ENCODE measurements at places on chromosomes 1 and 21.

GRCh38 chr1:10835822-10836421, 39.5 kb upstream of the CASZ1 start:
- DNase-seq = peak; percentile 76

GRCh38 chr1:64875101-64875500, 91.2 kb downstream of the JAK1 start:
- DNase-seq = no peak

- no peak for DNase-seq
These were observed 206.3 kb downstream of the PDE4B start for GRCh38 chr1:65998763-65999583.

- no peak for DNase-seq
These were observed 199.4 kb upstream of the CAMK1G start for GRCh38 chr1:209383907-209384709.

GRCh38 chr1:240136402-240136801, 44.7 kb downstream of the FMN2 start:
- DNase-seq = no peak

DNA sequence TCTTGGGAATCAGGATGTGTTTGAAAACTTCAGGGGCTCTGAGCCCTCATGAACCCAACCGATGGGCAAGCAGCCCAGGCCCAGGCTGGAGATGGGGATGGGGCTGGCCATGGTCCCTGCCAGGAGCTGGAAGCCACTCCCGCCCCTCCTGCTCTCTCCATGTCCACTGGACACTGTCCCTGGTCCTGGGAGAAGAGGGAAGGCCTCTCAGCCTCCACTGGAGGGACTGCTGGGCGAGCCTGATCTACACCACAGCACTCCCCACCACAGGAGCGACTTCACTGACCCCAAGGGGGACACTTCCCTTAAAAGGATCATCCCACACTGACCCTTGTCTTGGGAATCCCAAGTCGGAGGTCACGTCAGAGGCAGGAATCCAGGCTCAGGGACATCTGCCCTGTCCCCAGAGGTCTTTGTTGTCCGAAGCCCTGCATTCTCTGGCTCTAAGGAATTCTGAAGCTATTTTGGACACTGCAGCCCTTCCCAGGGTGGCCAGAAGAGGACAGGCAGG, 16.9 kb upstream of the COL18A1 start:
- DNase-seq = peak; percentile 56

DNA sequence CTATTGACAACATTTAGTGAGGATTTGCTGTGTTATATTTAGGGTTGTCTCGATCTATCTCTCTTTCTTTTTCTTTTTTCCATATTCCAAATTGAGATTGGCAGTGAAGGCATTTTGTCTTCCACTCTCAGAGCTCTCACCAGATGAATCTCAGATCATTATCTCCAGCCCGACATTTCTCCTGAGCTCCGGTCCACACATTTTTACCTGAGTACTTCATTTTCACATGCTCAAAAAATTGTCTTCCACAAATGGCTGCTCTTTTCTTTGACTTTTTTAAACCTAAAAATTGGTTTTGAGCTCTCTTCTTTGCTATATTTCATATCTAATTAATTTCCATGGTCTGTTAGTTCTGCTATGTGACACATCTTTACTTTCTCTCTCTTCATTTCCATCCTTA, 56.9 kb upstream of the ASB17 start:
- no peak for DNase-seq

- peak; percentile 47 for DNase-seq
These were observed 688.5 kb downstream of the MATN1 start for GRCh38 chr1:30034627-30035521.

DNA sequence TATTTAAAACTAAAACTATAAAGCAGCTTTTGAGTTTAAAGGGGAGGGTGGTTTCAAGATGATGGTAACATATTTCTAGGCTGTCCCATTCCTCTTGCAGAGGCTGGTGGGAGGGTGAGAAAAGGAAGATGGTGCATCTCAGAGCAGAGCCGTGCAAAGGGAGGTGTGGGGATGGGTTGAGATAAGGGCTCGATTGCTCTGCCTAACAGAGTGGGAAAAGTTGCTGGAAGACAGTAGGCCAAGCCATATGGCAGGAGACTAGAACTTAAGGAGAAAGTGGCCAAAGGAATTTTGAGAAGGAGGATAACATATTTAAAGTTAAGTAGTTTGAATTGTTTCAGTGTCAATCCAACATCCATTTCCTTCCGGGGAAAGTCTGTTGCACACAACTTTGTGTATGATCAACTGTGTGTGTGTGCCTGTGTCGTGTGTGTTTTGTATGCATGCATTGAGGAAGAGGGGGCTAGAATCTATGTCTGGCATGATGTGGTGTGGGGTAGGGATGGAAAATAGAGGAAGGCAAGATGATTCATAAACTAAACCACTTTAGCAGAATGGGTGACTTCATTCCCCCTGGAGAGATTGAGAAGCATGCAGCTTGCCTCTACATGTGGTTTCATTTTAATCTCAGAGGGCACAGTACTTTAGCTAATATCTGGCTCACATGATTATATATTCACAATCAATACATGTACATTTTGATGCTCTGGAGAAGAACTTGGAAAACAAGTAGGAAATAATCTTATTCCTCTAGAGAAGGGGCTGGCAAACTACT, 145.0 kb upstream of the DNAH14 start:
- no peak for DNase-seq

DNA sequence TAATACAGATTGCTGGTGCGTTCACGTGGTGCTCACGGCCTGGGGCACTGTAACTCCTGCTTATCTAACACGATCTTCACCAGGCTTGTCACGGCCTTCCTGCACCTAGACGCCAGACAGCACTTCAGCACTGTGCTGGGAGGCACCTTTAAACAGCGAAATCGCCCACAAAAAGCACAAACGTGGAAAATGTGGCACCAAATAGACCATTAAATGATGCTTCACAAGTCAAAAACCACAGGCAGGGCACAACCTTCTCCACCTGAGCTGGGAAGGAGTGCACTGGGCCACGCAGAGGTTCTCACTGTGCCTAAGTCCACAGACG, 20.0 kb downstream of the IBA57 start:
- DNase-seq = no peak

DNA sequence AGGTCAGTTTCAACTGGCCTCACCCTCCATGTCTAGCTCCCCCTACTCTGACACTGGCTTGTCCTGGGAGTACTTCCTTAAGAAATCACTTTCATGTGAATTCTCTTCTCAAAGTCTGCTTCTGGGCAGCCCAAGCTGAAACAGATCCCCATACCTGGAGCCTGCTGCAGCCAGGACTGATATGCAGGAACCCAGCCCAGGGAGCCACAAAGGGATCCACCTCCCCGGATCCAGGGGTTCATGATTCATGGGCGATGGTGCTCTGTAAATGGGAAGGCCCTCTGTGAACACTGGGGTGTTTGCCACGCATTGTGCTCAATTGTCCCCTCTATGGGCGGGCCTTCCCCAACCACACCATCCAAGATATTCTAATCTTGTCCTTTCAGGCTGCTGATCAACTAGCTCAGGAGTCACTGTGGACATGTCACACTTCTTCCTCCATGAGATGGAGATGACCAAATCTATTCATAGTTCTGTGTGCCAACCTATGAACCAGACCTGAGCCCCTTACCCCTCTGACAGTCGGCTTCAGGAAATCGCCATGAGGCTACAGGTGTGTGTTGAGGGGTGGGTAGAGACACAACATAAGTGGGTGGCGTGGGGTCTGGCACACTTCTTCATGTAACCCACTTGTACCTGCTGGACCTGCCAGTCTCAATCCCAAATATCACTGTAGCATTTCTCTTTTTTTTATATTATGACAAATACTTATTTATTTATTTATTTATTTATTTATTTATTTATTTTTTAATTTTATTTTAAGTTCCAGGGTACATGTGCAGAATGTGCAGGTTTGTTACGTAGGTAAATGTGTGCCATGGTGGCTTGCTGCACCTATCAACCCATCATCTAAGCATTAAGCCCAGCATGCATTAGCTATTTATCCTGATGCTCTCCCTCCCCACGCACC, 41.8 kb downstream of the RUNX3 start:
- DNase-seq = no peak
